Activated CD4-positive, alpha-beta T cell treated with anti-CD3 and anti-CD28 coated beads for 36 hours (primary cell): ENCODE measurements at places on chromosomes 12 and 14.

- peak; percentile 31 for DNase-seq
Observed at GRCh38 chr14:72699443-72699842, 194.5 kb downstream of the DPF3 start.

- DNase-seq, result no peak
Observed at GRCh38 chr12:121550974-121551634, 29.7 kb downstream of the KDM2B start.

- no peak for DNase-seq
Observed at GRCh38 chr12:75162845-75163244, 46.8 kb downstream of the KCNC2 start.

DNA sequence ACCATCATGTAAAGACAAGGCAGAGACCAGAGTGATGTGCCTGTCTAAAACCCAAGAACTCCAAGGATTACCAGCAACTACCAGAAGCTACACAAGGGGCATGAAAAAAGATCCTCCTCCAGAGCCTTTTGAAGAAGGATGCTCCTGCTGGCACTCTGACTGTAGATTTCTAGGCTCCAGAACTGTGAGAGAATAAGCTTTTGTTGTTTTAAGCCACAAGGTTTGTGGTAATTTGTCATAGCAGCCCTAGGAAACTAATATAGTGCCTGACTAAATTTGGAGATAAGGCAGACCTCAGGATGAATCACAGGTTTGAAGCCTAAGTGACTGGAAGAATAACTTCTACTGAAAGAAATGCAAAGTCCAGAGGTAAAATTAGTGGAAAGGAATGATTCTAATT, 132.9 kb downstream of the CEP83 start:
- no peak for DNase-seq

DNA sequence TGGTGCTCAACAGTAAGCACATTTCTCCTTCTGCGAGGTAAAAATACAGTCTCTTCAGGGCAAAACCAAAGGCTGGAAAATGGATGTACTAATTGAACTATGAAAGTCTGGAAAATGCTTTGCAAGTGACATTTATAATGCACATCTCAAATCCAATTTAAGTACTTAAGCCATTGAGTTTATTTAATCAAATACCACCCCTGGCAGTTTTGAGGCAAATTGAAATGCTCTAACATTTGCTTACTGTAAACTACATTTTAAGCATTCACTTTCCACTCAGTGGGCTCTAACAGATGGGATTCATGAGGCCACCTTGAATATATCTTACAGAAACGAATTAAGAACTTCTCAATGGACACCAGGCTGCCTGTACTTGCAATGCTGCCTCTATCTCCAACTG, 69.7 kb downstream of the HELB start:
- no peak for DNase-seq

GRCh38 chr12:121499929-121500793, 80.7 kb downstream of the KDM2B start:
- peak; percentile 84 for DNase-seq

GRCh38 chr12:19694627-19695026, 255.3 kb downstream of the AEBP2 start:
- DNase-seq, result no peak

- DNase-seq, result peak; percentile 69
Observed at GRCh38 chr12:104372061-104372720, 68.7 kb downstream of the EID3 start.

- no peak for DNase-seq
Observed at GRCh38 chr12:46774322-46774633, 51.5 kb downstream of the SLC38A4 start.

GRCh38 chr12:111529424-111530368, 69.4 kb downstream of the ATXN2 start:
- peak; percentile 78 for DNase-seq

- DNase-seq, result no peak
Observed at GRCh38 chr14:64910847-64911495, 3.3 kb upstream of the CHURC1 start.

DNA sequence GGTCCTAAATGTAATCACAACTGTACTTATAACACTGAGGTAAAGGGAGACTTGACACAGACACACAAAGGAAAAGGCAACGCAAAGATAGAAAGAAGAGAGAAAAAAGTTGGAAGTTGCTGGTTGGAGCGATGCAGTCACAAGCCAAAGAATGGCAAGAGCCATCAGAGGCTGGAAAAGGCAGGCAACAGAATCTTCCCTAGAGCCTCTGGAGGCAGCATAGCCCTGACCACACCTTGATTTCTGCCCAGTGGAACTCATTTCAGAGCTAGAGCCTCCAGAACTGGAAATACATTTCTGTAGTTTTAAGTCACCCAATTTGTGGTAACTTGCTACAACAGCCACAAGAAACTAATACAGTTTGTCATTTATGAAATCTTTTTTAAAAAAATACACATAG, 89.2 kb downstream of the PUS7L start:
- no peak for DNase-seq

DNA sequence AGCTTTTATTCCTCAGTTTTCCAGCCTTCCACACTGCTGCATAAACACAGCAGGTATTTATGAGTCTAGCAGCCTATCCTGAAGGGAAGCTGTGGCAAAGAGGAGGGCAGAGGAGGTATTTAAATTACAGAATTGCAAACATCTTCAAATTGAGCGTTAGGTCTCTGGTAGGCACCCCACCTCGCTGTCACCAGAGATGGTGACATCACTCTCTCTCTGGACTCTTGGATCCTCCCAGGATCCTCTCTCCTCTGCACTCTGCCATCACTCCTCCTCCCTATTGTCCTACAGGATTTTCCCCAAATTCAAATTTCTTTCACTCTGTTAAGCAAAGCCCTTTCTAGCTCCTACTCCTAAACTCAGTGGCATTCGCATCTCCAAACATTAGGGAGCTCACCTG, 6.7 kb downstream of the PLEKHD1 start:
- DNase-seq, result no peak

GRCh38 chr12:25257590-25258324, 7.0 kb upstream of the KRAS start:
- no peak for DNase-seq

GRCh38 chr12:117158911-117159553, 31.2 kb downstream of the FBXO21 start:
- no peak for DNase-seq

DNA sequence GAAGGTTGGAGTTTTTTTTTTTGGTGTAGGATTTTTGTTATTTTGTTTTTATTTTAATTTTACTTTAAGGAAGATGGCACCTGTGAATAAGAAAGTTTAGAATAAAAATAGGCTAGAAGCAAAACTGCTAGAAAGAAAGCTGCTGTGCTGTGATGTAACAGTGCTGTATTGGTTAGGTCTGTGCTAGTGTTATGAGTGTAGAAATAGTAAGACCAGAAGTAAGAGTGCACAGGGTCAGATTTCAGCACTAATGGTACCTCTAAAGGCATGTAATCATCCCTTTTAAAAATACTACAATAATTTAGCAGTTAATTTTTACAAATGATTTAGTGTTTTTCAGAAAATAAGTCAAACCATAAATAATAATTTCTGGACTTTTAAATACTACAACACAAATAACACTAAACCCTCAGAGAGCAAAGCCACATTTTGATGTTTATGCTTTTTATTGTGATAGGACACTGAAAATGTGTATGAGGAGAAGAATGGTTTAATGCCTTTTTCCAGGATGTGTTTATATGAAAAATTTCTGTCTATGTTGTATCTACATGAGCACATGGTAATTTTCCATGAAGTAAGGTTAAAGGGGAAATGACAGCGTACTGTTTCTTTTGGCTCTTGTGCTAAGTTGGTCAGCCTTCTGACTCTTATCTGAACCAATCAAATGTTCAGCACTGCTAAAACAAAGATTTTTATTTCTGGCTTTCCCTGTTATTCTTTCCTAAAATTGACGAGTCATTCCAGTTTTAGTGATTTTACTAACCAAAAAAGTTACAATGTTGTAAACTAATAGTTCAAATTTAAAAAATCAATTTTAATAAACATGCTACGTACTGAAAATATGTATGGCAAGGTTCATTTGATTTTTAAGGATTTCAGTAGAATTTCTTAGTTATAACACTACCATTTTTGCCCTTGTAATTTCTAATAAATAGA, 96.1 kb downstream of the PPHLN1 start:
- no peak for DNase-seq

DNA sequence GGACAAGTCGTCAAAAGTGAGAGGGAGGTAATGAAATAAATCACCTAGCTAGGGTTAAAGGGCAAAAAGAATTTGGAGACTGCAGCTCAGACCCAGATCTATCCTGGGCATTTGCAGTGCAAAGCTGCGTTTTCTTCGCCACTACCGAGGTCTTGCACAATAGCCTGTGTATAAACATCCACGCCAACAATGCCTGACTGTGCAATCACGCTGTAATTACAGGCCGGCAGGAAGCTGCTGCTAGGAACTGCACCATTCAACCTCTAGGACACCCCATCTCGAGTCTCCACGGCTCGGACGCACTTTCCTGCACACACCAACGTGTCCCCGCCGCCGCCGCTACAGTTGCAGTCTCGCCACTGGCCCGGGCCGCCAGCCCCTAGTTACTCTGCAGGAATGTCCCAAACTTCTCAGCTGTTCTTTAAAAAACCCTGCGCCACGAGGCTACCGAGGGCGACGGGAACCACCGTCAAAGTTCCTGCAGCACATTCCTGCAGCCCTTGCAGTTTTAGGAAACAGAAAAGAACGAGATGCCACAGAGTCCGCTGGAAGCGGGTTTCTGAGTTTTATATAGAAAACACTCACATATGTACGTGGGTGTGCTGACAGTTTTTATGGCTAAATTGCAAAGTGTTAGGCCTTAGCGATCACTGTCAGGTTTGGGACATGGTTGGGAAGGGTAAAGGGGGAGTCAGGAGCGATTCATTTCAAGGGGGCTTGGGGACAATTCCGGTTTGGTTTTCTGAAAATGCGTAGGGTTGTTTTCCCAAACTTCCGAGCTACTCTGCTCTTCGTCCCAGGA, 65.6 kb upstream of the PTGR2 start:
- peak; percentile 81 for DNase-seq

DNA sequence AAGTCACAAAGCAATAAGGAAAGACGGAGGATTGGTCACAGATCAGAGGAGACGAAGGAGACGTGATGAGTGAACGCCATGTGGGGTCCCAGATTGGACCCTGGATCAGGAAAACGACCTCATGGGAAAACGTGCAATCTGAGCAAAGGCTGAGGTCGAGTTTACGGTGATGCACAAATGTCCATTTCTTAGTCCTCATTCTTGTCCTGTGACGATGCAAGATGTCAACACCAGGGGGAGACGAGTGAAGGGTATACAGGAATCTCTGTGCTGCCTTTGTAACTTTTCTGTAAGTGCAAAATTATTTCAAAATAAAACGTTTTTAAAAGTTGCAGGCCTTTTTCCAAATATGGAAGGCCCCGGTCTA, 329.8 kb downstream of the MED13L start:
- no peak for DNase-seq

GRCh38 chr14:39267608-39268005, 33.9 kb downstream of the MIA2 start:
- DNase-seq, result peak; percentile 28

DNA sequence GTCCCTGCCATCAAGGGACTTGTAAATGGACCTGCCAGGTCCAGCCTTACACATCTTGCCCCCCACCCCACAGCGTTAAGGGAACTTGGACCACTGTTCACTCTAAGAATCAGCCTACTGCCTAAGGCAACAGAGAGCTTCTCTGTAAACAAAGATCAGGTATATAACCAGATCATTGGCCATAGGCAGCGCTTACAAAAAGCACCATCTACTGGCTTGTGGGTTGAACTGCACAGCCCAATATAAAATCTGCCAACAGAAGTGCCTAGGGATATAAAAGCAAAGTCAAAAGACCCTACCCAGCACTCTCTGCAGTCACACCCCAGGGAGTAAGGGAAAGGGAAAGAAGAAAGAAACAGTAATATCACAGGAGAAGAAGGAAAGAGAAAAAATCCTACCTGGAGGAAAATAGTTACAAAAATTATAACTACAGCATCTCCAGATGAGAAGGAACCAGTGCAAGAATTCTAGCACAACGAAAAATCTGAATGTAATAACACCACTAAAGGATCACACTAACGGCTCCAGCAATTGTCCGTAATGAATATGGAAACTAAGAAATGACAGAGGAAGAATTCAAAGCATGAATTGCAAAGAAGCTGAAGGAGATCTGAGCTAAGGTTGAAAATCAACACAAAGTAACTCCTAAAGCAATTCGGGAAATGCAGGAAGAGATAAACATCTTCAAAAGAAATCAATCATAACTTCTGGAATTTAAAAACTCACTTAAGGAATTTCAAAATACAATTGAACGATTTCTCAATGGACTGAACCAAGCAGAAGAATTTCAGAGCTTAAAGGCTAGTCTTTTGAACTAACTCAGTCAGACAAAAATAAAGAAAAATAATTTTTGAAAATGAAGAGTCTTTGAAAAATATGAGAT, 95.2 kb upstream of the PCED1B start:
- peak; percentile 44 for DNase-seq

GRCh38 chr14:61225344-61225743, 55.8 kb downstream of the TMEM30B start:
- DNase-seq, result no peak

- no peak for DNase-seq
Observed at GRCh38 chr12:107356266-107356936, 263.1 kb upstream of the CRY1 start.

DNA sequence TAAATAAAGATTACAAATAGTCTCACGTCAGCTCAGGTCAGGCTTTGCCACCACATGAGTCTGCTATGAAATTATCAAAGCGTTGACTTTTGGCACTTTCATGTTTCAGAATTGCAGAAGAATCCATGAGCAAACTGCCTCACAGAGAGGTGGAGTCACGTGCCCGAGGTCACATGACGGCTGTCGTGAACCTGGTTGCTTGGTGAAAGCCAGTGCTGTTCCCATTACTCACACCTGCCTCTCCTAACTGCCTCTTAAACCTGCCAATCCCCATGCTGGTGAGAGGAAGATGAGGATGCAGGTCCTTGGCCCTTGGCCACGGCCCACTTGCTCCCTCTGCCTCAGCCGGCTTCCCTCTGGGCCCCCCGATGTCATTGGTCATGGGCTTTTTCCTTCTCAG, 272.7 kb downstream of the BCL11B start:
- DNase-seq, result no peak

DNA sequence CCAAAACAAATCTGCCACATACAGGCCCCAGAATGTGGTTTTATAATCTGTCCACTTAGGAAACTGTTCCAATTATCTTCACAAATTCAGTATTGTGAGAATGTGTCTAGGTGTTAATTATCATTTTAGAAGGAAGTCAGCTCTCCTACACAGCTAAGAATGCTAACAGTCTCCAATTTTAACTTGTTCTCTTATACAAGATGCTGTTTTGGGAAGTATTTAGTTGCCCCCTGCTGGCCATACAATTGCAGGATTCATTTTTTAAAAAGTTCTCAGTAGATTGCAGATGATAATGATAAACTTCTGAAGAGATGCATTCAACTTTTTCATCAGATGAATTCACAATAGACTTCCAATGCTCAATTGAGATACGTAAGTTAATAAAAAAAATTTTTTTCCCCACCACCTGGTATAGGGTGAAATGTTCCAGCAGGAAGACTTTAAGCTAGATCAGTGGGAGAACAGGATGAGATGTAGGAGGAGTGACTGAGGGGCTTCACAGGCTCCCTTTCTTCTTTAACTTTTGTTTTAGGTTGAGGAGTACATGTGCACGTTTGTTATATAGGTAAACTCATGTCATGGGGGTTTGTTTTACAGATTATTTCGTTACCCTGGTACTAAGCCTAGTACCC, 27.3 kb upstream of the OSBPL8 start:
- peak; percentile 44 for DNase-seq

GRCh38 chr14:21668377-21668776, 5.2 kb downstream of the OR4E1 start:
- DNase-seq, result no peak
